ENCODE measurements at places on chromosomes 4 and X.
A peak's percentile ranks its signal among the peaks of the same experiment; 100 is the strongest.

DNA sequence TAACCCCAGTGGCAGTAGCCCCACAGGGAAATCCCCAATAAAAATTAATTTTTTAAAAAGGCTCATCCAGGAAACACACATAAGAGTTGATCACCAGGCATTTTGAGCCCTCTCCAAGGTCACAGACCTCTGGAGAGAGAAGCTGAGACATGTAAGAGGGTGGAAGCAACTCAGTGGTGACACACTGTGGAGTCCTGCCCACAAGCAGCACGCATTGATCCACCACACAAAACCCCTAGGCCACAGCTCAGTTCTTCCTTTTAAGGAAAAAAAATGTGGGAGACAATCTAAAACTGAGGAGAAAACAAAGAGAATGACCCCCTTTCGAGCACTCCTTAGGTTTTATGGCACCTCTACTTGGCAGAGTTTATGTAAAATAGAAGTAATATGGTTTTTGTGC lies 71.7 kb upstream of the S100G start:
- no peak for DNase-seq

DNA sequence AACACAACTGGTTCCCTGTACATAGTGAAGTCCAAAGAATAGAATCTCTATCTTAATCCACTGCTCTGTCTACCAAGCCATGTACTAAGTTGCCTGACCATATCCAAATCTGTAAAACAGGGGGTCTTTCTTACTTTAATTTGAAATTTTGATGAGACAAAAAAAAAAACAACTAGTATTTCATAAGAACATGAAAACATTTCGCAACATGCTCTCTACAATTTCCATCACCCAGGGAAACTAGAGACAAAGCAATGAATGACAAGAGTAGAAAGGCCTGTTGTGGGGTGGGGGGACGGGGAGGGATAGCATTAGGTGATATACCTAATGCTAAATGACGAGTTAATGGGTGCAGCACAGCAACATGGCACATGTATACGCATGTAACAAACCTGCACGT lies 279.9 kb downstream of the PPP3CA start:
- no peak for DNase-seq

DNA sequence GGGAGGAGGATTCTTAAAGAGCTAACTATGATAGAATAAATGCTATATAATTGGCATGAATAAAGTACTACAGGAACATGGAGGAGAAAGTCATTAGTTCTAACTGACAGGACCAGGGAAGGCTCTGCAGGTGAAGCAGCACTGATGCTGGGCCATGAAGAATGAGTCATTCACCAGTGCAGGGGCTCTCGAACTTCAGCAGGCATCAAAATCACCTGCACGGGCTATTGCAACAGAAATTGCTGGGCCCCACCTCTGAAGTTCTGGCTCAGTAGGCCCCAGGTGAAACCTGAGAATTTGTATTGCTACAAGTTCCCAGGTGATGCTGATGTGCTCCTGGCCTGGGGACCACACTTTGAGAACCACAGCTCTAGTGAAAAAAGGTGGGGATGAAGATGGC lies 33.7 kb downstream of the TMEM150C start:
- DNase-seq, result no peak

GRCh38 chrX:134658002-134658759 lies at the start of gene PLAC1:
PLAC1 (minus strand) TSS chrX:134658471; CDS start chrX:134566682, 91,789 bp downstream.
- DNase-seq, result no peak

DNA sequence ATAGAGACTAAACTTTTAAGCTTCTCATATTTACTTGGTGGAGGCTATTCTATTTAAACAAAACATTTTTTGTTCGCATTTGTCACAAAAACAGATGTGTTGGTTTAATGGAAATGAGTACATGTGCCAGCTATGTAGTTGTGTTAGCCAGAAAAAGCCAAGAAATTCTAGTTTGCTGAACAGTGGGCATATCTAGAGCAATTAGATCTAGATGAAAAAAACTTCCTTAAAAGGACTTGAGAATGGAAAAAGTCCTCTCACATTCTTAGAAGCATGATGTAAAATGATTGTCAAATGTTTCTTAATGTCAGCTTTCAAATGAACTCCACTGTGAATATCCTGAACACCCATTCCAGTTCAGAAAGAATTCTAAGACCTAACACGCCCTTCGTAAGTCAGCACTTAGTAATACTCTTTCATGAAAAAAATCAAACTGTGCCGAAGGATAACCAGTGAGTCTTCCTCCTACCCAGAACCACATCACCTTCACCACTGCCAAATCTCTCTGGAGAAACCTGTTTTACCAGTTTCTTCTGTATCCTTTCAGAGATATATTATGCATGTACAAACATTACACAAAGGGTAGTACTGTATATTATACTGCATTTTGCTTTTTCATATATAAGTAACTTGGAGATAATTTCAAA lies 28.2 kb downstream of the PHKA1 start:
- DNase-seq, result no peak

- DNase-seq, result no peak
These were observed 827 bp downstream of the PORCN start for GRCh38 chrX:48509619-48510018.

DNA sequence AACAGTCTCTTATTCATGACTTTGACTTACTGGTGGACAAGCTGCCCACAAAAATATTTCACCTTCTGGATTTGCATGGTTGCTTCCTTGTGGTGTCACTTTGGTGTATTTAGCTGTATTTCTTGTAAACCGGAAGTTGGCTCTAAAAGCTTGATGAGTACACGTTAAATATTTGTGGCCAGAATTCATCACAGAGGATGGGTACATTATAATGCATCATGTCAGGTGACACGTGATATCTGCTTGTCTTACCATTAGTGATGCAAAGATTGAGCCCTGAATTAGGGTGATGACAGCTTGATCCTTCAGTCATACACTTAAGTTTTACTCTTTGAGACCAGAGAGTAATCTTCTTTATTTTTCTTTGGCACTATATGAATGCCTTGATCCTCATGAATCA lies 188.3 kb upstream of the RPS6KA3 start:
- no peak for DNase-seq

DNA sequence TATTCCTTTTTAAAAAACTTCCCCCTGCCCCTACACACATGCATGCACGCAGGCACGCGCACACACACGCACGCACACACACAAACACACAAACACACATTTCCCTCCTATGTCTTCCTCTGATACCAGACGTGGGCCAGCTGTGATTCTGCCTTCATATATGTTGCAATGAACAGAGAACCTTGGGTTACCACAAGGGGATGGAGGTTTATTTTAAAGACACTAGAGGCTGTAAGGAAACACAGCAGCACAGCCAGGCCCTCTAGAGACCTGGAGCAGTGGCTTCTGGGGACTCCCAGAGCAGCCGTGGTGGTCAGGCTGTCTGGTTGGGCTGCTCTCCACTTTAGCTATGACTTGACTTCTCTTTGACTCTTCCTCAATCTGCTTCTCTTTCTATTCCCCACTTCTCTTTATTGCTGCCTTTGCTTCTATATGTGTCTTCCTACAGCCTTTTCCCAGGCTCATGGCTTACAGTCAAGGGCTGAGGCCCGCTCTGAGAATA lies 3.2 kb upstream of the TLR10 start:
- no peak for DNase-seq

DNA sequence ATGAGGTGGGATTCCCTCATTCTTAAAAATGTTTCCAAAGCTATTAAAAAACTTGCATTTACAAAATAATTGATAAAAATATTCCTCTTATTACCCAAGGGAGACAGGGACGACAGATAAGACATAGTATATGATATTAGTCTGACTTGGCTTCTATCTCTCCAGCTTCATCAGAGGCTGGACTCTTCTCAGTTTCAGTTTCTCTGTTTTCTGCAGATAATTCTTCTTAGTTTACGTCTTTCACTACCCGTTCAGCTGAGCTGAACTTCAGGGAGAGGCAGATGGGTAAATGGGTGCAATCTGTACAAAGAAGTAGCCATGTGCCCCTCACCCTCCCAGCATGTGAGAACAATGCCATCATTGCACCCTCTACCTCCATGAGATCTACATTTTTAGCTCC lies 214.0 kb upstream of the SLIT2 start:
- no peak for DNase-seq

DNA sequence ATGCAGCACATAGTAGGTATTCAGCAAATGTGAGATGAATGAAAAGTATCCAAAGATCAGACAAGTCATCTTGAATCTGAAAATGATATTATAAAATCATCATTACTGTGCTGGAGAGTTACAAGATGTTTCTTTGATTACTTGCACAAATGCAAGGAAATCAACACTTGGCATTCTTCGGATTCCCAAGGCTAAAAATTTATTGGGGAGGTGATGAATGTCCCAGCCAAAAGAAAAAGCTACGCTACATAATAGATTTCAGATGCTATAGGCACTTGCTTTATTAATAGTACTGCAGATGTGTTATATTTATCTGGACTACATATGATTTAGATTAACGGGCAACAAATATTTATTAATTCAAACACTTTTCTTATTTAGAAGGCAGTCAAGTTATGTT lies 286.7 kb upstream of the TENM3 start:
- DNase-seq, result no peak

GRCh38 chrX:153688911-153689590 lies 1.3 kb downstream of the SLC6A8 start:
- no peak for DNase-seq

GRCh38 chrX:2888309-2888708 lies 40.8 kb downstream of the ARSD start:
- no peak for DNase-seq

DNA sequence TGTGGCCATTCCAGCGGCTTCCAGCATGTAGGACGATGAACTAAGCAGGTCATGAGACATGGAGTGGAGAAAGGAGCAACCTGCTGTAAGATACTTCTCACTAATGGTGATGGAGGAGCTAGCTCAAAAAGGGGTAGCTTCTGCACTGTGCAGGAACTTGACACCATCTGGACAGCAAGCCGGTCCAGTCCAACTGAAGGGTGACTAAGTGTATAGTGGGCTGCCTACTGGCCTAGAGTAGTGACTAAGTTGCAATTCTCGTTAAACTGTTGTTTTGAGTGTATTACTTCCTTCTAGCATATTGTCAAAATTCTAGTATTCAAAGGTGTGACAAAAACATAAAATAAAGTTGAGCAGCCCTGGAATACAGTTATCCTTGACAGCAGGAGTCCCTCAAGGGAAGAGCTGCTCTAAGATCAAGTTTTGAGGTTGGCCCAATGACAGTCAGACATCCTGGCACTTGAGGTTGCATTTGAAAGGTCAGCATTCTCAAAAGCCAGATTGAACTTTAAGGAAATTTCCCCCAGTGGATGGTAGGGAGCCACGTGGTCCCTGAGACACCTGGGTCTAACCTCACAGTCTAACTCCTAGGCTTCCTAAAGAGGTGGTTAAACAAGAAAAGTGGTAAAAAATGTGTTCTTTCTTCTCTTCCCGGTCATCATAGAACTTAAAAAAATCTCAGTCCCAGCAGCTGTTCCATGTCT lies 8.0 kb downstream of the CETN2 start:
- no peak for DNase-seq

DNA sequence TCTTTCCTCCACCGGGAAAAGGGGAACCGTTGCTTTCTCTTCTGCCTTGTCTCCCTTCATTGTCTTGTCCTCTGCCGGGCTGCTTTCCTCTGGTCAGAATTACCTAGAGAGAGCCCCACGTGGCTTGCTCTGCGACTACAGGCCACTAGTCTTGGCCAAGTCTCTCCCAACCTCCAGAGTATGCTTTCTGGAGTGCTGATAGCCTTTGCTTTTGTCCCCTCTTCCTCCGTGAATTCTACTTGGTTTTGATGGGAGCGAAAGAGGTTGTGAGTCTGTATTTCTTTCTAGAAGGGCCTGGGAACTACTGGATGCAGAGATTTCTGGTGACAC lies 5.3 kb upstream of the POU4F2 start:
- DNase-seq, result no peak

DNA sequence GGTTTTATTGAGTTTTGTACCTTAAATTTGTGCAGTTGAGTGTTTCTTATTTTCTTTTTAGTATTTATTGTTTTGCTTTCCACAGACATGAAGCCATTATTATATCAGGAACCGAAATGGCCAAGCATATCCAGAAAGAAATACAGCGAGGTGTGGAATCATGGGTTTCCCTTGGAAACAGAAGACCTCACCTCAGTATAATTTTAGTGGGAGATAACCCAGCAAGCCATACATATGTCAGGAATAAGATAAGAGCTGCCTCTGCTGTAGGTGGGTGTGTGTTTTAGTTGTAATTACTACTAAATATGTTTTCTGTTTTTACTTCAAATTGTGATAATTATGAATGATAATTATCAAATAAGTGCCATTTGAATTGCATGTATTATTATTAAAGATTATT lies 16.5 kb downstream of the MTHFD2L start:
- DNase-seq, result no peak

DNA sequence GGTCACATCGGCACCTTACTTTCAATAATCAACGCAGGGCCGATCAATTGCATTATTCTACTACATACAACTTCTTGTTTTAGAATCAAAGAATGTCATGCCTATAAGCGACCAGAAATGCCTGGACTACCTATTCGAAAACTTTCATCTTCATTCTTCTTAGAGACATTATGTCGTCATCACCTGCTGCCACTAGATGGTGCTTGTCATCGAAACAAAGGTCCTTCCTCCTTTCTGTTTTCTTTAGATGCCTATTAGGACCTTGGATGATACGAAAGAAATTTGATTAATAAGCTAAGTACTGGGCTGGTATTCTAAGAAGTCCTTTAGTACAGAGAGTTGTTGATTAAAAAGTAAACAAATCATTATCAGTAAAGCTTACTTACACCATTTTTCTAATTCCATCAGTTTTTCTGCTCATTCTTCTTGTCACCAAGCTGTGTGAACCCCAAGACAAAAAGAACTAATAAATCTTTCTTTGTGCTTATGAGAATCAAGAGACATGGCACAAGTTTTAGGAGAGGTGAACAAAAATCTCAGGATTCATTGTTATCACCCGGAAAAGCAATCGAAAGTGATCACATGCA lies 154.5 kb upstream of the SLC4A4 start:
- DNase-seq, result peak; percentile 44

- DNase-seq, result no peak
These were observed 1021.8 kb upstream of the INTU start for GRCh38 chr4:126610933-126611332.

- DNase-seq, result no peak
These were observed 88.8 kb upstream of the CCDC160 start for GRCh38 chrX:134148172-134148692.

GRCh38 chrX:44317181-44317580 lies 26.3 kb downstream of the EFHC2 start:
- DNase-seq, result no peak

- DNase-seq, result no peak
These were observed 6.3 kb downstream of the LAP3 start for GRCh38 chr4:17583276-17583675.

- DNase-seq, result no peak
These were observed 214.3 kb downstream of the FAT4 start for GRCh38 chr4:125529071-125529470.

DNA sequence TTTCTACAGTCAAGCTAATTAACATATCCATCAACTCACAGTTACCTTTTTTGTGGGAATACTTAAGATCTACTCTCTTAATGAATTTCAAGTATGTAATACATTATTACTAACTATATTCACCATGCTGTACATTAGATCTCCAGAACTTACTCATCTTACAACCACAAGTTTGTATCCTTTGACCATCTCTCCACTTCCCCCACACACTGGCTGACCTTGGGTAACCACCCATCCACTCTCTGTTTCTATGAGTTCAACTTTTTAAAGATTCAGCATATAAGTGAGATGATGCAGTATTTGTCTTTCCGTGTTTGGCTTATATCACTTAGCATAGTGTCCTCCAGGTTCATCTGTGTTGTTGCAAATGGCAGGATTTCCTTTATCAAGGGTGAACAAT lies 30.5 kb upstream of the MAGED1 start:
- DNase-seq, result no peak

- no peak for DNase-seq
These were observed 20.1 kb downstream of the SPON2 start for GRCh38 chr4:1152290-1152689.
